ENCODE measurements at places on chromosomes 13 and 19.

- DNase-seq: no peak
Measured at GRCh38 chr13:112350300-112350699, 25.9 kb upstream of the SPACA7 start.

- DNase-seq: no peak
Measured at GRCh38 chr19:4575267-4576015, 16.0 kb upstream of the SEMA6B start.

DNA sequence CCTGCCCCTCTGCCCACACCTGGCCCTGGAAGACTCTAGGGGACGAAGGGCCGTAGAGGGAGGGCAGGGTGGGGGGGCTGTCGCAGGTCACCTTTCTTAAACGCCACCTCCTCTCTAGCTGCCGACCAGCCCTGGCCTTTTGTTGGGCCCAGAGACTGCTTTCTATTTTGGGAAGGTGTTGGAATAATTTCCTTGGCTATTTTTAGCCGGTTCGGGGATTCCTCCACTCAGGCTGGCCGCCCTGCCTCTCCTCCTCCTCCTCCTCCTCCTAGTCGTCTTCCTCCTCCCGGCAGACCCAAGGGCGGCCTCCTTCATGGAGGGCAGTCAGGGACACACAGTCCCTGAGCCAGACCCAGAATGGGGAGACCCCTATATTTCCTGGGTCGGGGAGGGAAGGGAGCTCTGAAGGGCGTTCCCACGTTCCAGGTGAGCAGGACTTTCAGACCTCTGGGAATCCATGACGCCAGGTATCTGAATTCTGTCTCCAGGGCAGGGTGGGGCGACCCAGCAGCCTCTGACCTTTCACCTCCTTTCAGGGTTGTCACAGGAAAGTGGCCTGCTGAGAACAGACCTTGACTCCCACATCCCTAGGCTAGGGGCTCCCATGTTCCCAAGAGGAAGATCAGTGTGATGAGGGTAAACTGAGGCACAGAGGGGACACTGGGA, 19.9 kb downstream of the GADD45B start:
- DNase-seq: no peak

DNA sequence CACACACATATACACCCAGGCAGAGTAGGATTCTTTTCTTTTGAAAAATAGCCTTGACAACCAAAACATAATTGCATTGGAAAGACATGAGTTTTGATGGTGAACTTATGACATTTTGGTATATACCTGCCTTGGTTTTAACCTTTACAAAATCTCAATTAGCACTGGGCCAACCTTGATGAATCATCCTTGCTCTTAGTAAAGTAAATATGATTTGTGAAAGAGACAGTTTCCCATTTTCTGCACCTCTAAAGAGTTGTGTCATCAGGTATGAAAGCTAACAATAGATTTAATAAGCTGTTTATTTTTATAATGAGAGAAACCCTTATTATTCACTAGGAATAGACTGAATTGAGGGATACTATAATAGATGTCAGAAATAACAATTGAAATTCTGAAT, 15.7 kb upstream of the ENOX1 start:
- no peak for DNase-seq

- no peak for DNase-seq
Measured at GRCh38 chr19:6691342-6691741, 21.4 kb upstream of the TNFSF14 start.

DNA sequence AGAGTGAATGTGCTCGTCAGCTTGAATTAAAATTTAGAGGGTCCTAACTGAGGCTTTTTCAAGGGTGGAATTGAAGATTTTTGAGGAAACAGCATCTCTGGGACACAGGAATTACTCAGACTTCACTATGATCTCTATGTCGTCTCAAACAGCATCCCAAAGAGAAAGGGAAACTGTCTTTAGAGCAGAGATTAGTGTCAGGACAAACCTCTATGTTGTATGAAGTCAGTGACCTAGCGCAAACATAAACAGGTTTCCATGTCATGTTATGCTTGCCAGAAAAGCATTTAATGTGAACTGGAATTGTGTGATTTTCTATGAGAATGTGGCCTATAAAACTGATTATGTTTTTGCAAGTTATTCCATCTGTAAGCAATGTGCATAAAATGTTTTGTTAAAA, 573.7 kb downstream of the GPC6 start:
- no peak for DNase-seq

DNA sequence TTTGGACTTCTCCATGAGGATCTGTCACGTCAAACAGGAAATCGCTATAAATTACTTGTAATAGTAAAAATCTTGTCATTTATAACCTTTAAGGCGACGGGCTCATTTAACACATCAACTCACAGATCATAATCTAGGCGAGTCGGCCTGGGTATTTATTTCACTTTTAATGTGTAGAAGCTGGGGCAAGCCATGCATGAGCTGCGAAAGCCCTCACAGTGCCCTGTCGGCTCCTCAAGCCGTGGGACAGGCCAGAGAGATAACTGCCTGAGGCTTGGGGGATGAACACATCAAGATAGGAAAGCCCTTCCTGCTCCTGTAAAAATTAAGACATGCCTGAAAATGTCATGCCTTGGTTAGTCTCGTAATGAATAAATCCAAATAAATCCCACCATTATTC, 30.8 kb downstream of the SOX1 start:
- DNase-seq: no peak

Data from cortex of kidney (tissue), 1 donor.